Activated naive CD8-positive, alpha-beta T cell treated with anti-CD3 and anti-CD28 coated beads, Interleukin-2, amount 50 U/mL, for 24 hours (primary cell): ENCODE measurements at places on chromosomes 7 and 10.

DNA sequence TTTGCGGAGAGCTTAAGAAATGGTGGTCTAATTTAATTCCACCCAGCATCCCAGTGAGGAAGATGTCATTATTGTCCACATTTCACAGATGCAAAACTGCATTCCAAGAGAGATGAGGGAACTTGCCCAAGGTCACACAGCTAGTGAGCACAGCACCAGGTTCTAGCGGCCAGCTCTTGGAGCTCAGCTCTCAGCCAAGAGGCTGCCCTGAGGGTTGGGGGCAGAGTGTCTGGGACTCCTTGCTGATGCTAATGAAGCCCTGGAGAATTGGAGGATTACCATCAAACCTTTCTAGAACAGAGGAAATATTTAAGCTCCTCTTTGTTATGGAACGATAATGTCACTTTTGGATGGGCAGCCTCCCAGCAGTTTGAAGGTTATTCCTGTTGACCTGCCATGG, 48.0 kb downstream of the PLPP4 start:
- DNase-seq, result no peak

DNA sequence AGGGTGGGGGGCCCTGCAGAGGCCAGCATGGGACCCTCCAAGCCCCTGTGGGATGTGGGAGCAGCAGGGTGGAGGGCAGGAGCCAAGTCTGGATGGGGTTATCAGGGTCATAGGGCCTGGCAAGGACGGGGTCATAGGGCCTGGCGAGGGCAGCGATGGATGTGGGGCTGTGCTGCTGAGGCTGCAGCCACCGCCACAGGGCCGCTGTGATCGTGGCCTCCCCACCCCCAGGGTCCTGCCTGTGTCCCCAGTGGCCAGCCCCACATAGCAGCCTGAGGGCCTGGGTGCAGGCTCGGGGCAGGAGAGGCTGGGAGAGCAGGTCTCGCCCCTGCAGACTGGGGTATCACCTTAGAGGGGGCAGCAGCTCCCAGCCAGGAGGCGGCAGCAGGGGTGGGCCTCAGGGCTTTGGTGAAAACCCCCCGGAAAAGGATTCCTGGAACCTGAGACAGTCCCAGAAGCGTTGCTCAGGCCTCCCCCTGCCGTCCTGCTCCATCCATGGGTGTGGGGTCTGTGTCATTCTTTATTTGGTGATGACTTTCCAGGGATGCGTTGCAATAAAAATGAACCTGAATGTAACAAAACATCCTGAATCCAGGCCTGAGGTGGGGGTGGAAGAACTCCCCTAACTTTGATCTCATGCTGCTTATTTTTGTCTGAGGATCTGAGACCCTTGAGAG, 107.3 kb upstream of the SHH start:
- DNase-seq, result no peak

GRCh38 chr10:28575852-28576251, 42.9 kb downstream of the WAC start:
- DNase-seq, result no peak

GRCh38 chr7:542131-542712, 22.6 kb upstream of the PDGFA start:
- no peak for DNase-seq

DNA sequence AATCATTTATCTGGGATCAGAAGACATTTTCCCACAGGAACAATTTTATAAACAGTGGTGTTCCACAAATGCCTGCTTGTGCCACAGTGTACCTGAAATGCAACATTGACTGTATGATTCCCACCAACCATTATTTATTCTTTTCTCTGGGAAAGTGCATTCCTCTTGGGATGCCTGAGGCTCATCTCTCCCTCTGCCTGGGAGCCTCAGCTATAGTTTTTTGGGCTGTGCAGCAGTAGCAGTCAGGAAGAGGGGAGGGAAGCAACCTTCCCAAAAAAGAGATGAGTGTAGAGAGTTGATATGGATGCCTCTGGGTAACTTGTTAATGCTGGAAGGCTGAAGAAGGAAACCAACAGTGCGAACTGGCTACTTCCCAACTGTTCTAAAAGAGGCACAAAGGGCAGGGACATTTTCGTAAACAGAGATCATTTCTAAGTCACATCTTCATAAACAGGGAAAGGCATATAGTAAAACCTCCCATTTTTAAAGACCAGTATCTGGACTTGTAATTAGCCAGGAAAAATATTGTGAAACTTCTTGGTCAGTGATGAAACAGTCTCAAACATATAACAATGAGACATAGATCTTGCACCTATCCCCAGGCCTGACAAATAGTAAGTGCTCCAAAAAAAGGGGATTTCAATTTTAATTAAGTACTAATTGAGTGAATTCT, 1.4 kb upstream of the CALD1 start:
- no peak for DNase-seq

- DNase-seq, result no peak
Observed at GRCh38 chr10:133277993-133278576, 1.4 kb upstream of the ADAM8 start.

- DNase-seq, result peak; percentile 80
Observed at GRCh38 chr7:151232917-151233701, 826 bp downstream of the CHPF2 start.

DNA sequence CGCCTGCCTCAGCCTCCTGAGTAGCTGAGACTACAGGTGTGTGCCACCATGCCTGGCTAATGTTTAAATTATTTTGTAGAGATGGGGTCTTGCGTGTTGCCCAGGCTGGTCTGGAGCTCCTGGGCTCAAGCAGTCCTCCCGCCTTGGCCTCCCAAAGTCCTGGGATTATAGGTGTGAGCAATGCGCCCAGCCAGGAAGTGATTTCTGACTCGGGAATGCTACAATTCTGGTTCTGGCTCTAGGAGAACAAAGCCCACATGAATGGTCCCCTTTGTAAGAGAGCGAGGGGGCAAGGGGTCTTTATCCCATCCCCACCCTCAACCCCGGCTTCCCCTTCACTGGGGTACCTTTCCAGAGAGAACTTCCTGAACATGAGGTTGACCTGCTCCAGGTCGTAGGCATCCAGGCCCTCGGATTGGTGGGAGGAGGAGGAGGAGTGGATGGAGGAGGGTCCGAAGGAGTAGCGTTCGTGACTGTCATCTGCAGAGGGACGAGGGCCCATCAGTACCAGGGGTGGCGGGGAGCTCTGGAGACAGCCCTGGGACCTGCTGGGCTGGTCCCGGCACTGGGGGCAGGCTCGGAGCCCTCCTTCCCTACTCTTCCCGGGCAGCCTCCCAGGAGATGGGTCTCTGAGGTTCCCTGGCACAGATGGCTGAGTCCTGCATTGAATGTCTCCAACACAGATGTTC, 79.9 kb upstream of the GNA12 start:
- no peak for DNase-seq

DNA sequence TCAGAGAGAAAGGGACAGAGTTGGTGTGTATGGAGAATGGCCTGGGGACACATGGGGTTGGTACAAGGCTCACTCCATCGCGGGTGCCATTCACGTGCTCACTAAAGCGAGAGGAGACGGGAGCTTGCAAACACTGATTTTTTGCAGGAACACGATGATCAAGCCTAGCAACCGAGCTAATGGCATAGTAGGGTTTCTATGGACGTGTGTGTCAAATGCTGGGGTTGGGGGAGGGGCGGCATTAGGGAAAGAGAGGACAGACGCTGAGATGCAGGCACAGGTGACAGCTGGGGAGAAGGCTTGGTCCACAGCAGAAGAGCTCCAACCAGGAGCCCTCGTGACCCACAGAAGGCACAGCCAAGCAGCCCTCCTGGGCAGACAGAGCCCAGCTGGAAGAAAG, 33.9 kb downstream of the RCC1L start:
- no peak for DNase-seq

DNA sequence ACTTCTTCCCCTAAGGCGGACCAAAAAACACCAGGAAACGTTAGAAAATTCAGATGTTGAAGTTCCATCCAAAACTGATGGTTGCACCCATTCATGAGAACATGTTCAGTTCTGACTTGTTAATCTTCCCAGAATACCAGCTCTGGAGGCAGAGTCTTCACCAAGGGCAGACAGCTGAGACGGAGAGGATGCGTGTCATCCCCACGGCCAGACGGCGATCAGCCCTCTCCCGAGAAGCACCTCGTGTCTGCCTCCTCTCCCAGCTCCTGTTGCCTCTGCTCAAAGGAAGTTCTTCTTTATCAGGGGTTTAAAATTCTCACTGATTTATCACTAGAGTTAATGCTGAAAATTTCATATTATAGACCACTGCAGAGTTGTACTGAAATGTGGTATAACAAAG, 269.7 kb downstream of the ZMYND11 start:
- DNase-seq, result no peak

GRCh38 chr10:30999070-30999712, 32.5 kb downstream of the ZNF438 start:
- peak; percentile 12 for DNase-seq

GRCh38 chr7:75989500-75990388, 4.7 kb downstream of the TMEM120A start:
- DNase-seq, result no peak

DNA sequence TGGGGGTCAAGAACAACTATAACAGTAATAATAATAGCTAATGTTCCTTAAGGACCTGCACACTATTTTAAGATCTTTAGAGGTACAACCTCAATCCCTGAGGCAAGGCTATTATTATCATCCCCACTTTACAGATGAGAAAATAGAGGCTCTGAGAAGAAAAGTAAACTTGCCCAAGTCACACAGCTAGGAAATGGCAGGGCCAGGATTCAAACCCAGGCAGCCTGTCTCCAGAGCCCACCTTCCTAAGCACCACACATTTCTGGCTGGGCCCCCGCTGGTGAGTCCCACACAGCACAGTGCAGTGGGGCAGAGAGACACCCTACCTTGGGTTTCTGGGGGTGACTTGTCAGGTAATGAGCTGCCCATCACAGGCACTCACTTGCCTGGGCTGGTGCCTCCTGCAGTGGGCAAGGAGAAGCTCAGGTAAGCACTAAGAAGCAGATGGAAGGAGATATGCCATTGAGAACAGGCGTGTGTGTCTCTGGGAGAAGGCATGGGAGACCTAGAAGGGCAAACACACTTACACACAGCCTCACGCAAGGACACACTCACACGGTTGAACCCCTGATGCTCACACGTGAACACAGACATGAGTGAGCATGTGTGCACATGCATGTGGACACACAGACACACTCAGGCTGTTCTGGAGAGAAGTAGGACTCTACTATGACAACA, 104.4 kb upstream of the ZMIZ1 start:
- no peak for DNase-seq

DNA sequence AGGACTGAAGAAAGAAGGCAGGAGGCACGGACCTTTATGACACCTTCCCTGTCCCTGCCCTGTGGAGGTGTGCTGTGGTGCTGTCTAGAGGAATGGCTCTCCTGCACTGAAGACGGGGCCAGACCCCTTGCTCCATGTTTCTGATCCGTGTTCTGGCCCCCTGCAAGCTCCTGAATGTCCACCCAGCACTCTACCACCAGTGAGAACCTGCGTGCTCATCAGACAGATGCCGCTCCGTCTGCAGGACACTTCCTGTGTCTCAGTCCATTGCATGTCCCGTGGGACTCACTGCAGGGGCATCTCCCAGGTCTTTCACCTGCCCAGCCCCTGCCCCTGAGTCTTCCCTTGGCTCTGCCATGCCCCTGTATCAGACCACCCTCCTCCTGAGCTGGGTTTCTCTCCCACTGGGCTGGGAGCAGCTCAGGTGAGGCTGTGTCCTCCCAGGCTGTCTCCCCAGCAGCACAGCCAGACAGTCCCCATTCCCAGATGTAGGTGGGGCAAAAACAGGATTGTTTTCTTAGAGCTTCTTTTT, 278.3 kb upstream of the ZNF32 start:
- no peak for DNase-seq

- DNase-seq, result no peak
Observed at GRCh38 chr7:14069961-14070360, 80.5 kb upstream of the ETV1 start.

- no peak for DNase-seq
Observed at GRCh38 chr10:114402871-114403540, 1.3 kb downstream of the AFAP1L2 start.

- peak; percentile 42 for DNase-seq
Observed at GRCh38 chr7:73718438-73718881, 1.0 kb downstream of the STX1A start.

- DNase-seq, result no peak
Observed at GRCh38 chr10:128928231-128928836, 538.7 kb upstream of the MGMT start.

DNA sequence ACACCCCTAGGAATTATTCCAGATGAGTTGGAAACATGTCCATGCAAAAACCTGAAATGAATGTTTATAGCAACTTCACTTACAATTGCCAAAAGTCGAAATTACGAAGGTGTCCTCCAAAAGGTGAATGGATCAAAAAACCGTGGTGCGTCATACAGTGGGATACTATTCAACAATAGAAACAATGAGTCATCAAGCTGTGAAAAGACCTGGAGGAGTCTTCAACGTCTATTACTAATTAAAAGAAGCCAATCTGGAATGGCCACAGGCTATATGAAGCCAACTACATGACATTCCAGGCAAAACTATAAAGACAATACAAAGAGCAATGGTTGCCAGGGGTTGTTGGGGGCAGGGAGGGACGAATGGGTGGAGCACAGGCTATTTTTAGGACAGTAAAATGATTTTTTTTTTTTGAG, 12.6 kb upstream of the PPP2R2D start:
- no peak for DNase-seq

DNA sequence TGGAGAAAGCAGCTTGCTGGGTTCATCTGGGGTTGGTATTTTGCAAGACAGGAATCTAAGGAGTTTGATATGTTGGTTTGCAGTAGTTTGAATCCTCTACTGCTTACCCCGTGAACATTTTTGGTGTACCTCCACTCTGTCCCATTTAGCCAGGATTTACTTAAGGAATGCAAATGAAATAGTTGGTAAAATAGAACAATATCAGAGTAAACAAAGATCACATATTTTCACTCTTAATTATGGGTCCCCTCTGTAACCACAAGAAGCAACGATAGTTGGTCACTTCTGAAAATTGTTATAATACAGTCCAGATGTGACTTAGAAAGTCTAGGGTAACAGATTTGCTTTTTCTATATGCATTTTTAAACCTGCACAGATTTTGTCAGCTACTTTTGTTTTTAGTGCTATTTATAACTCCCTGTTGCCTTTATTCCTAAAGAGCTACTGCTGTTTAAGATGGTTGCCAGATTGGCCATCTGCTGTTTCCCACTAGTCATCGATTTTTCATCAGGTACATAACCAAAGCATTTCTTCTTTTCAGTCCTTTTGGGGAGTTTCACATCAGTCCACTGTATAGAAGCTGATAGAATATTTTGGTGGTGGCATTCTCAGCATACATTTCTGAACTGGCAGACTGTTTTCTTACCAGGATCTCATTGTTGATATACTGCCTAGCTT, 37.6 kb downstream of the MAPK8 start:
- DNase-seq, result no peak
